Neural crest cell (in vitro differentiated cells): ENCODE measurements at places on chromosomes 5 and 9.
A peak's percentile ranks its signal among the peaks of the same experiment; 100 is the strongest.

DNA sequence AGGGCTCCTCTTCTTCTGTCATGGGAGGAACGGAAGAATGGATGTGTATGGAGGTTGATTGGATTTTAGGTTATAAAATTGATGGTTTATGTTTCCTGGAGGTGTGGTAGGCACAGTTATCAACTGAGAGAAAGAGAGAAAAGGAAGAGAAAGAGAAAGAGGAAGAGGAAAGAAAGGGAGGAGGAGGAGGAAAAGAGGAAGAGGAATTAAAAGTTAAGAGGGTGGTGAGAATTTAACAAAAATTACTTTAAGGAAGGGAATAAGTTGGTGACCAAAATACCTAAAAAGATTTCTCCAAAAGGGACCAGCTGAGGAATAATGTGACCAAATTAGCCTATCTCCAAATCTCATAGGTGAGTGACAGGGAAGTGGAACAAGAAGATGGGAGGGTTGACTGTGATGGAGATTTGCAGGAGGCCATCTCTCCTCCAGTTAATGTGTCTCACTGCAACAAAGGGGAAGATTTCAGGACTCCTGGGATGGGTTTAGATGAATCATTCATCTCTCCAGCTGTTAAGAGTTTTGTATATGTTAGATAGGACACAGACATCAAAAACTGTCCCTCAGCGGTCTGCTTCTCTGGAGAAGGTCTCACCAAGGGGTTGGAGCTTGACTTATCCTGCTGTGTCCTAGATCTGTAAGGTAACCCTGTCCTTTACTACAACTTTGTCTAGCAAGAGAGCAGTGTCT is 76.0 kb upstream of the TMC1 start:
- H3K4me1 ChIP-seq = peaks cover 20% of the 10 kb centered on the region
- DNase-seq = no peak
- H3K4me3 ChIP-seq = no peak overlapping the region
- H3K27ac ChIP-seq = no peak overlapping the region
- H3K36me3 ChIP-seq = no peaks in the 10 kb centered on the region
- no peaks in the 10 kb centered on the region for H3K27me3 ChIP-seq

DNA sequence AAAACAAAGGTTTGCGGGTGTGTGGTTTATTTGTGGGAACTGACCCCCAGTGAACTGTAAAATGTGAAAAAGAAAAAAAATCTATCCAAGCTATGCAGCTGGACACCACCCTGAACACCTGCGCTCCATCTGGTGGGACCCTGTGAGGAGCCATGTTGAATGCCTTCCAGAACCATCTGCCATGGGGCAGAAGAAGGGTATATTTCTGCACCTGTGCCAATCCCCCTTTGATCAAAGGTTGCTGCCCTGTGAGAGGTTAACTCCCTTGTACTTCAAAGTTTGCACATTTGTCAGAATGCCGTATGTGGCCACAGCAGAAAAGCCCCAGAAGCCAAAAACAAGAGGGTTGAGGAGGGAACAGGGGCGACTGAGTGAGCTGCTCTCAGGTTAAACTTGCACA is 148.5 kb upstream of the ALDH1B1 start:
- H3K4me1 ChIP-seq = peaks cover 4% of the 10 kb centered on the region
- DNase-seq = no peak
- no peak overlapping the region for H3K27ac ChIP-seq
- no peaks in the 10 kb centered on the region for H3K27me3 ChIP-seq

DNA sequence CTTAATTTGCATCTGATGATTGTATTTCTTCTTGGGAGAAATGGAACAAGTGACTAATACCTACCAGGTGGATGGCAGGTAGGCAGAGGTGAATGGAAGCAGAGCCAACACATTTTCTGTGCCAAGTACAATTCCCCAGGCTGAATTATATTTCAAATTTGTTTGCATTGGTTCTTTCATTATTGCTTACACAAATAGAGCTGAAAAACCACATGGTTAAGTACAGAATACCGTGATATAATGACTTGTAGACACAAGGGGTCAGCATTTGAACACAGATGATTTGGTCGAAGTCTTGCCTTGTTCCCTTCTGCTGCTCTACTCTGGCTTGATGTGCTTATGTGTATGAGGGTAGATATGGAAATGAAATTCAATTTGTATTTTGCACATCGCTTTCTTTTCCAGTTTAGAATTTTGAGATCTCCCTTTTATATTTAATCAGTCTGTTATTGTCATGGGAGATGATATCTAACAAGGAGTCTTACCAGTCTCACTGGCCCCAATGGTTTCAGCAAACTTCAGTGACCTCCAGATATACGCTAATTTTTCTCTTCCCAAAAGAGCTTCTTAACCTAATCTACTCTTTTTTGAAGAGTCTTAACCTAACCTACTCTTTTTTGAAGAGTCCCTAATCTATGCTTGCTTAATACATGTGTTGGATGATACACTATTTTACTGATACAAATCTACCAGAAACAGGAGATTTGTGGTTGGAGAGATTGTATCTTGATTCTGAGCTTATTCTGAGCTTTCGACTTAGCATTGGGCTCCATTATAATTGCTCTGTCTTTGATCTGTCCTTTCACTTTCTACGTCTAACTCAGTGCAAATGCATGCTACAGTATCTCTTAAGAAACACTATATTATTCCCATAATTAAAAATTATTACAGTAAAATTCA is 88.1 kb downstream of the PCSK1 start:
- DNase-seq = peak; percentile 4
- no peaks in the 10 kb centered on the region for H3K4me1 ChIP-seq

DNA sequence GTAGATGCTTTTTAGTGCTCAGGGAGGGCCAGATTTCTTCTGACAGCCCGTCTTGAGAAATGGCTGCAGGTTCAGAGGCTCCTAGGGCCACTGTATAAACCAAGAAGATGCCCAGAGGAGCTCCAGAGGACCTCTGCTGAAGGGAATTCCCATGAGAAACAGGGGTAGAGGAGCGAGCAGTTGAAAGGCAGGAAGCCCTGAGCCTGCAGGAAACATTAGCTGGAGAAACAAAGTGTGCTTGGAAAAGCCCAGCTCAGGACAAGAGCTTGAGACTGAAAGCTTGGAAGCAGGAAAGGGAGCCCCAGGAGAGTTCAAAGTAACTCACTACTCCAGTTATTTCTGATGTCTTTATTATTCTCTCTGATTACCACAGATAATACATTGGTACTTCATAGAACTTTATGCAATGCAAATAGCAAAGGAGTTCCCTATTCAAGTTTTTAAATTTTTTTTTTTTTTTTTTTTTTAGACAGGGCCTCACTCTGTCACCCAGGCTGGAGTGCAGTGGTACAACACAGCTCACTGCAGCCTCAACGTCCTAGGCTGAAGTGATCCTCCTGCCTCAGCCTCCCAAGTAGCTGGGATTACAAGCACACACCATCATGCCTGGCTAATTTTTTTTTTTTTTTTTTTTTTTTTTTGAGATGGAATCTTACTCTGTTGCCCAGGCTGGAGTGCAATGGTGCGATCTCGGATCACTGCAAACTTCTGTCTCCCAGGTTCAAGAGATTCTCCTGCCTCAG is 16.5 kb downstream of the HBEGF start:
- H3K36me3 ChIP-seq = no peaks in the 10 kb centered on the region
- H3K4me3 ChIP-seq = no peak overlapping the region
- H3K27me3 ChIP-seq = no peaks in the 10 kb centered on the region
- H3K4me1 ChIP-seq = peaks cover 18% of the 10 kb centered on the region
- DNase-seq = no peak

DNA sequence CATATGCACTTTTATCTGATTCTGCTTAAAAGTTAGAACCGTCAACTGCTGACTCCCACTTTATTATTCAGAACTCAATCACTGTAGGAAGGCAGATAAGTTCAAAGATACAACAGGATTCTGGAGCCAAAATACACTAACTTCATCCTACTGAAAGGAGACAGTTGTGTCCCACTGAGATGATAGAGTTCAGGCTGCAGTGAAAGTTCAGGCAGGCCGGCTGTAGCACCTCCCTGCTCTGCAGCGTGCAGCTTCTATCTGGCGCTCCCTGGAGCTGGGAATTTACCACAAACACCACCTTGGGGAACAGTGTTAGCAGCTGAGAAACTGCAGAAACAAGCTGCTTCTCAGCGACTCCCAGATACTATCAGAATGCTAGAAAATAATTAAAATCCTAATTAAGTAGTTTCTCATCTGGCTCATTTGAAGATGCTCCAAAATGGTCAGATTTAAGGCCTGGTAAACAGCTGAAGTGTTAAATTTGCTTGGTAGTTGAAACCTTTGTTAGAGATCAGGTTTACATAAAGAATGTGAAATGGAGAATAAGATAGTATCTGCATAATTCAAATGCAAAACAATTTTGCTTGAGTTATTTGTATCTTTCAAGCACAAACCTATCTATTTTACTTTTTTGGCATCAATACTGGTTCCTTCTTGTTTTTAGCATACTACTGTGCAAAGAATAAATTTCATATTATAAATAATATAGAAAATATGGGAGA is 52.3 kb upstream of the CNTLN start:
- no peak overlapping the region for H3K27ac ChIP-seq
- H3K4me3 ChIP-seq = no peak overlapping the region
- no peaks in the 10 kb centered on the region for H3K27me3 ChIP-seq
- DNase-seq = peak; percentile 8
- no peaks in the 10 kb centered on the region for H3K36me3 ChIP-seq

GRCh38 chr5:167147879-167148278 is 1143.6 kb upstream of the WWC1 start:
- no peak overlapping the region for H3K27ac ChIP-seq
- H3K36me3 ChIP-seq = no peaks in the 10 kb centered on the region
- H3K27me3 ChIP-seq = no peaks in the 10 kb centered on the region
- no peak for DNase-seq
- H3K4me1 ChIP-seq = peaks cover 4% of the 10 kb centered on the region
- no peak overlapping the region for H3K4me3 ChIP-seq

GRCh38 chr9:129007766-129008468 is 20.2 kb downstream of the SH3GLB2 start:
- DNase-seq = no peak
- peak overlapping the region; percentile 78 for H3K27ac ChIP-seq
- H3K4me1 ChIP-seq = peaks cover 5% of the 10 kb centered on the region
- H3K36me3 ChIP-seq = peaks cover 8% of the 10 kb centered on the region
- peaks cover 5% of the 10 kb centered on the region for H3K27me3 ChIP-seq
- H3K4me3 ChIP-seq = peak overlapping the region; percentile 44

DNA sequence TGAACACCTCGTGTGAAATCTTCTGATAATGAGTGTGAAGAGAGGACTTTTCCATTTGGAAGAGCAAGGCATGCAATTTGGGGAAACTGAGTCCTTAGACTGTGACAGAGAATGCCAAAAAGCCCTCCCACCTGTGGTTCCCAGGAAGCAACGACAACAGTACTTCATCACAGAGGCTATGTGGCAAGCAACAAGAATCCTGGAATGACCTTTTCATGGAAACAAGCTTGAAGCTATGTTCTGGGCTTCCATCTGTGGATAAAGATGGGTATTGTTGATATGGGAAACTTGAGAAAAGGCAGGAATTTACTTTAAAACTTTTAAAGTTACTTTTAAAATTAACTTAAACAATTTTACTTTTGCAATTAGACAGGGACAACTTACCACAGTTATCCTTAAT is 131.2 kb upstream of the ANKH start:
- no peaks in the 10 kb centered on the region for H3K27me3 ChIP-seq
- DNase-seq = no peak
- no peak overlapping the region for H3K27ac ChIP-seq
- no peaks in the 10 kb centered on the region for H3K36me3 ChIP-seq
- H3K4me3 ChIP-seq = no peak overlapping the region
- peaks cover 16% of the 10 kb centered on the region for H3K4me1 ChIP-seq

- H3K27ac ChIP-seq = no peak overlapping the region
- no peak for DNase-seq
Observed at GRCh38 chr5:150625831-150626746, 14.4 kb upstream of the SYNPO start.

- peaks cover 35% of the 10 kb centered on the region for H3K4me1 ChIP-seq
- DNase-seq = no peak
- no peaks in the 10 kb centered on the region for H3K27me3 ChIP-seq
Observed at GRCh38 chr9:128553728-128554127, 1.3 kb downstream of the SPTAN1 start.

DNA sequence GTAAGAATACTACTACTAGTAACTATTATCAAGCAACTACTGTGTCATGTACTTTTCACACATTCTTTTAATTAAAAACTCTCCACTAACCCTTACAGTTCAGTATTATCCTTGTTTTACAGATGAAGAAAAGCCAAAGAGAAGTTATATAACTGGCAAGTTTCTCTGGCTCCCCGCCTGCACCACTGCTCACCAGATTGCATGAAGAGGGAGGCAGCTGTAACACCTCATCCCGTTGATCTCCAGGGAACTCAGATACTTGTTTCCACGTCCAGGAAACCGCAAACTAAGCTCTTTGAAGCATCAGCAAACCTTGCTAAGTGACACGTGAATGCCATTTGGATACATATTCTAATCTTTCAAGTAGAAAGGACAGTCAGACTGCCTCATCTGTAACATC is 70.3 kb downstream of the RIGI start:
- DNase-seq = no peak
- peaks cover 17% of the 10 kb centered on the region for H3K36me3 ChIP-seq
- no peaks in the 10 kb centered on the region for H3K27me3 ChIP-seq
- no peak overlapping the region for H3K4me3 ChIP-seq

DNA sequence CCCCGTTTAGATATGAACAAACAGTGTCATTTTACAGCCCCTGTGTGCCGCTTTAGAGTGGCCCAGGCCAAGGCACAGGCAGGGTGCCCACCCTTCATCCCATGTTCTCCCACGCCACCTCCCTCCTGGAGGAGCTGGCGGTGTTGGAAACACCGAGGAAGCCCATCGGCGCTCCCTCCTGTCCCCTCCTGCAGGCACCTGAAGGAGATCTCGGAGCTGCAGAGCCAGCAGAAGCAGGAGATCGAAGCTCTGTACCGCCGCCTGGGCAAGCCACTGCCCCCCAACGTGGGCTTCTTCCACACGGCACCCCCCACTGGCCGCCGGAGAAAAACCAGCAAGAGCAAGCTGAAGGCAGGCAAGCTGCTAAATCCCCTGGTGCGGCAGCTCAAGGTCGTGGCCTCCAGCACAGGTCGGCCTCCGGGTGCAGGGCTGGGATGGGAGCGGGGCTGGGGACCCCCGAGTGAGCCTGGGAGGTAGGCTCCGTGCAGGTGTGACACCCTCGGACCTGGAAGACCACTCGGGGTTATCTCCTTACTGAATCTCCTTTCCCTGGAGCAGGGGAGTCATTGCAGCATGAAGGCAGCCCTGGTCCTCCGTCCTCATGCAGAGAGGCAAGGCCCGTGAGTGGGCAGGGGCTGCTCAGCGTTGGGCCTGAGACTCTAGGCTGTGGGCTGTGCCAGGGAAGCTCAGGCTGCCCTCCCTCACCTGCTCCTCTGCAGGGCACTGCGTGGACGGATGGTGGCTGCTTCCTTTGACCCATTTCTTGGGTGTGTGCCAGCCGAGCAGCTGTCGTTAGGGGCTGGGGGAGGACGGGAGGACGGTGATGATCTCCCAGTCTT is 113.9 kb downstream of the WNK2 start:
- H3K27ac ChIP-seq = no peak overlapping the region
- H3K36me3 ChIP-seq = no peaks in the 10 kb centered on the region
- H3K27me3 ChIP-seq = peaks cover 3% of the 10 kb centered on the region
- H3K4me3 ChIP-seq = no peak overlapping the region
- no peak for DNase-seq
